ENCODE measurements at places on chromosomes 12 and 14.

GRCh38 chr12:102372087-102372486 is 108.3 kb downstream of the IGF1 start:
- DNase-seq = no peak

DNA sequence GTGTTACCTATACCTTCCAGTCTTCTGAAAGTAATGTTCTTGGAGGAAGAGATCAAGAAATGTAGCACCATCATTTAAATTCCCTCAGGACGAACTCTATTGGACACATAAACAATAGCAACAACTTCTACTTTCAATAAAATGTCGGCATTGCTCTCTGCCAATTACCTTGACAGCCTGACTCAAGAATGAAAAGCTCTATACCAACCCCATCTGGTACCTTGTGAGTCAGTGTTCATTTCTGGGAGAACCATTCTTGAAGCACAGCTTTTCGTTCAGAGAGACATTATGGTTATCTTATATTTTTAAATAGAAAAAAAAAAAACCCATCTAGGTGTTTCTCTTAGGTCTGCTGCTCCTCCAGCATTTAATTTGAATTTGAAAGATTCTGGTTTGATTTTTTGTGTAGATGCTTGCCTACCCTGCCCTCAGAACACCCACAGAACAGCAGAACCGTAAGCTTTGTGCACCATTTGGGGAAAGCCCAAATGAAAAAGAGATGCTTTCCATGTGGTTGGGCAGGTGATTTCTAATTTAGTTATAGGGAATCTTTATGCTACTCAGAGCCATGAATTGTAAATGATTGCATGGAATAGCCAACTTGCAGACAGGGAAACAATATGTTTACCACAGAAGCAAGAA is 156.0 kb downstream of the SAMD4A start:
- DNase-seq = no peak

- no peak for DNase-seq
Observed at GRCh38 chr12:68425998-68426397, 93.8 kb upstream of the MDM1 start.

GRCh38 chr14:71049435-71050133 is 142.3 kb downstream of the PCNX1 start:
- no peak for DNase-seq

- no peak for DNase-seq
Observed at GRCh38 chr12:6532051-6532926, 2.0 kb upstream of the GAPDH start.

GRCh38 chr12:111309584-111309983 is 59.3 kb downstream of the PHETA1 start:
- DNase-seq = no peak

GRCh38 chr14:75911883-75912282 is 69.9 kb downstream of the TGFB3 start:
- DNase-seq = no peak

- DNase-seq = no peak
Observed at GRCh38 chr12:52517005-52517835, 3.0 kb downstream of the KRT5 start.

DNA sequence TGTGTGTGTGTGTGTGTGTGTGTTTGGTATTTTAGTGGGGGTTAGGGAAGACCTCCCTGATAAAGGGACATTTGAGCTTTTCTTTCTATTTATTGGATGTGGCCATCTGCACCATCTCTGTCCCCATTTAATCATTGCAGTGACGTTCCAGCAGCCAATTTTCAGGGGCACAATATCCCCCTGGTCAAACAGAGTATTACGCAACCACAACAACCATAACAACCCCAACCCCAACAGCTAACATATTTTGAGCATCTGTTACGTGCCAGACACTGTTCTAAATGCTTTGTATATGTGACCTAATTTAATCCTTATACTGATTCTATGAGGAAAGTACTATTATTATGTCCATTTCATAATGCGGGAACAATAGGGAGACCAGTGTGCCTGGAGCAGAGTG is 87.4 kb downstream of the TTC8 start:
- no peak for DNase-seq
